ENCODE measurements at places on chromosomes 3 and 15. TPM values are rescaled to one million over a fixed set of nuclear protein-coding genes. Genes with fewer than 3 reads are reported as not detected.

The GPR62 gene
- total RNA-seq = 0.27 TPM

The RLBP1 gene
- total RNA-seq = 102 TPM

The GOLGA6L2 gene
- total RNA-seq = not detected

The NRROS gene
- 4.5 TPM for total RNA-seq

The CHL1 gene
- total RNA-seq = 78.5 TPM

The ACTRT3 gene
- 2.6 TPM for total RNA-seq

The KNG1 gene
- not detected for total RNA-seq

The OR5K4 gene
- not detected for total RNA-seq

The STRC gene
- total RNA-seq = 5.1 TPM

The SNTN gene
- not detected for total RNA-seq

The PYGO1 gene
- total RNA-seq = 36.4 TPM

The ZIC1 gene
- 19.4 TPM for total RNA-seq

The NCKIPSD gene
- total RNA-seq = 17.0 TPM

The CPLX3 gene
- 42.8 TPM for total RNA-seq

The ANKRD34C gene
- 0.22 TPM for total RNA-seq

The ZBBX gene
- 2.3 TPM for total RNA-seq

The MUC4 gene
- 5.8 TPM for total RNA-seq

The ACOX2 gene
- 22.8 TPM for total RNA-seq

The TMEM40 gene
- total RNA-seq = 0.82 TPM

The FETUB gene
- not detected for total RNA-seq

The ALPK3 gene
- total RNA-seq = 11.1 TPM

The C2CD4A gene
- not detected for total RNA-seq
